Right atrium auricular region (tissue), 2 donors: ENCODE measurements at places on chromosomes 1 and 21.

DNA sequence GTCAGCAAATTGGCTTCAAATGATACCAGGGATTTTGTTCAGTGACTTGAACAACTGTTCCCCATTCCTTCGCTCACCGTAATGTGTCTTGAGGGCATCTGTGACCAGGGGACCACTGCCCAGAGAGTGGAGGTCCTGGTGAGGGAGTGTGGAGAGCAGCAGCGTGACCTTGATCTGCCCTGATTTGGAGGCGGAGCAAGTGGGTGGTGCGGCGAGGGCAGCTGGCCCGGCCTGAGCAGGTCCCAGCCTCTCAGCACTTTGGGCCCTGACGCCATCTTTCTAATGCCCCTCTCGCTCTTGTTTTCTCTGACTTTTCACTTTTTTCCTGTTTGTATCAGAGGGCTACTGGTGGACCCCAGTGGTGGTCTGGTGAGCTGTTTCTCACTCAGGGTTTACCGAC is 31.1 kb downstream of the DIP2A start:
- DNase-seq, result no peak

GRCh38 chr1:231691618-231692259 is 65.1 kb downstream of the DISC1 start:
- DNase-seq, result peak; percentile 69

GRCh38 chr1:86197206-86197855 is 40.8 kb upstream of the COL24A1 start:
- no peak for DNase-seq

DNA sequence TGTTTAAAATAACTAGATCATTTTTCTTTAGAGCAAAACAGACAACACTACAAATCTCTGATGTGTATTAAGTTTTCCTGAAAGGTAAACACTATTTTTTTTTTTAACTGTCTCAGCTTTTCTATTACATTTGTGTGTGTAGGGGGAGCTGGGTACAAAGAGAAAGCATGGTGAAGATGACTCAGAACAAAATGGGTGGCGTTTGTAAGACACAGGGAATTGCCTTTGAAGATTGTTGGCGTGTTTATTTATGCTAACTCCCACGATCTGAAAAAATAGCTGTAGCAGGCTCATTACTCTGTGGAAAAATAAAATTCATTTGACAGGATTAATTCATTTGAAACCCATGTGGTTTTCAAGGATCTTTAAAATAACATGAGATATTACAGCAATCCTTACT is 285.1 kb downstream of the RYR2 start:
- no peak for DNase-seq

- no peak for DNase-seq
These were observed 25.1 kb upstream of the GPR88 start for GRCh38 chr1:100512803-100513352.

DNA sequence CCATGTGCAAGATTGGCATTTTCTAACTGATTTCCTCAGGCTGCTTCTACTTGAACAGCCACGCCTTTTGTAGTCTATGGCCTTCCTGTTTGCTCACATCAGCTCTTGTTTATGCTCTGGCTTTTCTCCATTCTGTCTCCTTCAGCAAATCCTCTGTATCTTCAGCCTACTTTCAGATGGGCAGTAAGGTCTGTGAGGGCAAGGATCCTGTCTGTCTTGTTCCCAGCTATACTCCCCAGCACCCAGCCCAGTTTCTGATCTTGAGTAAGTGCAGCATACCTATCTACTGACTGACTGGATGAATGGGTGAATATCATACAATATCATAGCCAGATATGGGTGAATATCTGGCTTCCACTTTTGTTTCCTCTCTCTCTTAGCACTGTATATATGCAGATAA is 438.1 kb downstream of the LMO4 start:
- DNase-seq, result no peak

- DNase-seq, result no peak
These were observed 170.3 kb downstream of the MIS18A start for GRCh38 chr21:32108566-32108965.

- no peak for DNase-seq
These were observed 120.6 kb downstream of the NAV1 start for GRCh38 chr1:201659572-201659971.

DNA sequence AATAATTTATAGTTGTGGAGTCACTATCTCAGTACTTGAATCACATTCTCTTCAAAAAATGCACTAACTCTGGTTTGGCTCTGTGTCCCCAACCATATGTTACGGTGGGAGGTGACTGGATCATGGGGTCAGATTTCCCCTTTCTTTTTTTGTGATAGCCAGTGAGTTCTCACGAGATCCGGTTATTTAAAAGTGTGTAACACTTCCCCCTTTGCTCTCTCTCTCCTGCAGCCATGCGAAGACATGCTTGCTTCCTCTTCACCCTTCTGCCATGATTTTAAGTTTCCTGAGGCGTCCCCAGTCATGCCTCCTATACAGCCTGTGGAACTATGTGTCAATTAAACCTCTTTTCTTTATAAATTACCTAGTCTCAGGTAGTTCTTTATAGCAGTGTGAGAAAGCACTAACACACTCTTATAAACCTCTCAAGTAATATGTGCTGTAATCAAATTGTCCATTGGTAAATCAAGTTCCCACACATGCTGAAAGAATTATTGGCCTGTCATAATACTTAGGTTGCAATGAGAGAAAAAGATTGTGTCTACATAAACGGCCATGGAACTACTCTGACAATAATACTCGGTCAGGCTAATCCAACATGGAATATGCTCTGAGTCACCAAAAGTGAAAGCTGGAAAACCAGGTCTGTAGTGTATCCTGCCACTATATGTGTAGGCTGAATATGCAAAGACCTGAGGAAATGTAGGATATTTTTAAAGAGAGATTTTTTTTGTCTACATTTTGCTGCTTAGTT is 107.5 kb downstream of the SLC44A5 start:
- DNase-seq, result no peak

DNA sequence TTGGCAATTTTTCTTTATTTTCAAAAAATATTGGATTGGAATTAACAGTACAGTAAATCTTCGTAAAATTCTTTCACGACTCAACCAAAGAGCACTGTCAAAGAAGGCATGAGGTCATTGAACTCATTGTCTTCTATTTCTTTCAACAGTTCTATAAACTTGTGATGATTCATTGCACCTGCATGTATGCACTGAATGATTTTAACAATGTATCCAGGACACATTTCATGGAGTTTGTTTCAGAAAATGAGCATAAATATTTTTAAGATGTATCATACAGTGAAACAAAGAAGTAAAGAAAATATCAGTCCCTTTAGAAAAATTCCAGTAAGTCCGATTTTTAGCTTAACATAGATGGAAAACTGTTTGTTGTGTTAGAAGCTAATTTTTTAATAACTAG is 33.6 kb upstream of the CD34 start:
- no peak for DNase-seq

DNA sequence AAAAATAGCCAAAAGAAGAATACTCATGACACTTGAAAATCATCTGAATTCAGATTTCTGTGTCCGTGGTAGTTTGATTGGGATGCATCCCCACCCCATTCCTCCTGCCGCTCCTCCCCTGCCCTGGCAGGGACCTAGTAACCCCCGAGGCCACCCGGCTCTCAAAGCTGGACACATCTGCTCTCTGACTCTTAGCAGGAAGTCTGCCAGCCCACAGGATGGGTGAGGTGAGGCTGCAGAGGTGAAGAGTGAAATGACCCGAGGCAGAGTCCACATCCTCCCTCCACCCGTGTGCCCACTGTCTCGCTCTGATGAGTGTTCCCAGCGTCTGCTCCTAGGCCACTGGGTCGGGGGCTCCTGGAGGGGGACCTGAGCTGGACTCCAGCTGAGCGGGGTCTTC is 308.5 kb upstream of the VAMP3 start:
- no peak for DNase-seq

- DNase-seq, result no peak
These were observed 199.3 kb upstream of the ZC3H12A start for GRCh38 chr1:37274938-37275631.

GRCh38 chr1:12603224-12603623 is 14.8 kb downstream of the DHRS3 start:
- no peak for DNase-seq

- no peak for DNase-seq
These were observed 93.8 kb downstream of the PTPRU start for GRCh38 chr1:29330089-29330488.

DNA sequence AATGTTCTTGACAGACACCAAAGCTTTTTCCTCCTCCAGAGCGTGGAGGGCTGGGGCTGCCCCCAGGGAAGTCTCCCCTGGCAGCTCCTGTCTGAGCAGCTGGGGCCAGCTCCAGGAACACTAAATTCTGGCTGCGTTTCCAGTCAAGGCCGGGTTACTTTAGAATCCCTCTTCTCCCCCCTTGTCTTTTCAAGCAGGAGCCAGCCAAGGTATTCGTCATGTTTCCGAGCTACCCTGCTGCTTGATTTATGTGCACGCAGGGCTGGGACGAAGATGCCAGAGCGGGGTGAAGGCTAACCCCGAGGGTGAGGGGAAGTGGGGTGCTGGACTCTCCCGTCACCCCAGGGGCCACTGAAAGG is 68.1 kb upstream of the ANGPTL1 start:
- DNase-seq, result peak; percentile 87

GRCh38 chr1:117644696-117645311 is 39.0 kb downstream of the TENT5C start:
- DNase-seq, result no peak
